ENCODE measurements at places on chromosomes 5 and 9. TPM values are rescaled to one million over a fixed set of nuclear protein-coding genes. Genes with fewer than 3 reads are reported as not detected.

DNA sequence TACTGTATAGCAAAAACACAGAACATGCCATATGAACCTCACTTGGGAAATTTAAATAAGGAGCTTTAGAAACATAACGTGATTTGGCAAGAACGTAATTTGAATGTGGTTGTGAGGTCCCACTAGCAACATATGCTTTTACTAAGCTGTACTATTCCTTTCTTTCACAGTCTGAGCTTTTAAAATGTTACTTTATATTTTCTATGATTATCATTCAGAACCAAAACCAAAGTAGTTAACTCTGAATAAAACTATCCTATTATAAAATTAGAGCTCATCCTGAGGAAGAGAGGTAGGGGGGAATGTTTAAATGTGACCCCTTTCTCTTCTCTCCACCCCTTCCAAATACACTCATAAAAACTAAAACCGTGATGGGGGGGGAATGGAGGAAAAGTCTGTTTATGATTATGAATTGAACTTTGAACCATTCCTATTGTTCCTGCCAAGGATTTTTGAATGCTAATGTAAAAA, 435.7 kb downstream of the NFIB start:
- no peak for DNase-seq
- no peaks in the 10 kb centered on the region for H3K36me3 ChIP-seq
- H3K27me3 ChIP-seq = no peaks in the 10 kb centered on the region
- H3K27ac ChIP-seq = no peak overlapping the region

GRCh38 chr9:133509179-133510083, 15.3 kb downstream of the MYMK start:
- DNase-seq = peak; percentile 34
- peak overlapping the region; percentile 47 for H3K4me3 ChIP-seq
- H3K27me3 ChIP-seq = no peaks in the 10 kb centered on the region
- no peaks in the 10 kb centered on the region for H3K36me3 ChIP-seq
- peaks cover 23% of the 10 kb centered on the region for H3K4me1 ChIP-seq
- H3K27ac ChIP-seq = peak overlapping the region; percentile 78

The C5orf46 gene
- total RNA-seq = not detected

The SV2C gene
- total RNA-seq = not detected

DNA sequence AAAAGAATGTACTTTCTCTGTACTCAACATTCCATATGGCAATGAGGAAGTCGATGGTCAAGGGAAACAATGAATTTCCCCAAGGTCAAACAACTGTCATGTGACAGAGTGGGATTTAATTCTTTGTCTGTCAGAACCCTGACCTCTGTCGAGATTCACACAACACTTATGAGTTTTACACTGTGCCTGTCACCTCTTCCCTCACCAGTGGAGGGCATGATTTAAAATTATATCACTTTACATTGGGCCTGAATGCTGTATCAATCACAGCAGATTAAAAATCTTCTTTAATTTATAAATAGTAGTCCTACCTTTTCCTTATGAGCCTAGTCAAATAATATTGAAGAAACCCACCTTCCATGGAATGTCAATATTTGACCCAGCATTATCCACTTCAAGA, 276.7 kb downstream of the CDH10 start:
- no peak overlapping the region for H3K4me3 ChIP-seq
- H3K27me3 ChIP-seq = no peaks in the 10 kb centered on the region
- no peaks in the 10 kb centered on the region for H3K36me3 ChIP-seq
- no peak for DNase-seq

The SOHLH1 gene
- total RNA-seq = not detected

DNA sequence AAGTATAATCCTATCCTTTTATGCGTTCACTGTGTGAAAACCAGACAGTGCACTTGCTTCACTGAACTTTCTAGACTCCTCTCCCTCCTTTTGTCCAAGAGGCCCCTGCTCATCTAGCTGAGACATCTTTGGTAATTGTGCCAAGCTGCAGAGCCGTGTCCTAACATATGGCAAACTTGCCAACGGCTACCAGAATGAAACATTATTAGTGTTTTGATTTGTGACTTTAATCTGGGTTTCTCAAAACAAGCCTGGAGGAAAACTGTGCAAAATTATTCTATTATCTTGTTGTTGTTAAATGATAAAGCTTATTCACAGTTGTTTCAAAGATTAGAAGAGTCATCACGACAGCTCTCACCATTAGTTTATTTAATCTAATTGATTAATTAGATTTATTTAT, 79.0 kb upstream of the RETREG1 start:
- no peaks in the 10 kb centered on the region for H3K27me3 ChIP-seq
- H3K27ac ChIP-seq = no peak overlapping the region
- DNase-seq = no peak
- no peaks in the 10 kb centered on the region for H3K36me3 ChIP-seq
- H3K4me3 ChIP-seq = no peak overlapping the region

DNA sequence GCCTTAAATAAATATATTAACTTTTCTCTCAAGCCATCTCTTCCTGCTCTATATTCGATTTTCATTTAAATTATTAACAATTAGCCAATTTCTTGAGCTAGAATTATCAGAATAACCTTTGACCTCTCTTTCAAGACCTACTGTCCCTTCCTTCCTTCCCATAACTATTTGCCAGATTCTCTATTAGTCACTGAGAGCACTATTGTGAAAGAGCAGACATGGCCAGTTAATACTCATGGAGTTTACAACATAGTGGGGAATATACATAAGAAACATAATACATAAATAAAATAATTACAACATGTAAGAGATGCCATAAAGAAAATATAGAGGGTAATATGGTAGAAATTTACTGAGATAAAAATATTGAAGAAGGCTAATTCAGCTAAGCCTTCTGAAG, 72.1 kb upstream of the CHD1 start:
- no peaks in the 10 kb centered on the region for H3K27me3 ChIP-seq
- no peak for DNase-seq
- no peaks in the 10 kb centered on the region for H3K36me3 ChIP-seq
- H3K27ac ChIP-seq = no peak overlapping the region
